Esophagus muscularis mucosa (tissue), 4 donors: ENCODE measurements at places on chromosomes 4 and X. TPM values are rescaled to one million over a fixed set of nuclear protein-coding genes. Genes with fewer than 3 reads are reported as not detected.

The UNC5C gene
- 1.8 TPM for total RNA-seq

The DOK7 gene
- total RNA-seq = 1.7 TPM

The LRIT3 gene
- 0.39 TPM for total RNA-seq

DNA sequence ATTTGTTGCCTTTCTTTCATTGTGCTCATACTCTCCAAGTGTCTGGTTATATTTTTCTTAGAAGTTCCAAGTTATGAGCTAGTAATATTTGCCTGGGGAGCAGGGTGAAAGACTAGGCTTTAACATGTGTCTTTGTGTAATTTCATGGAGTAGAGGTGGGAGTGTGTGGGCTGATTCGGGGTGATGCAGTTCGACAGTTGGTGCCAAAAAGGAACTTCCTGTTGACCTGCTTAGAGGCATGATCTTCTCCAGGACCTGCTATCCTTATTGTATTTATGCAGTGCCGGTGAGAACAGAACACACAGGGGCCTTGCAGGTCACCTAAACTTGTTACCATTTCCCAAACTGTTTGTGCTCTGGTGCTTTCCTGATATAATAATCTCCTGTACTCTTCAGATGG is 21.2 kb downstream of the USP53 start:
- peaks cover 41% of the 10 kb centered on the region for H3K36me3 ChIP-seq
- no peak for DNase-seq
- no peaks in the 10 kb centered on the region for H3K27me3 ChIP-seq
- peaks cover 39% of the 10 kb centered on the region for H3K4me1 ChIP-seq
- H3K27ac ChIP-seq = no peak overlapping the region

GRCh38 chrX:16826207-16826606 is 39.9 kb downstream of the TXLNG start:
- no peaks in the 10 kb centered on the region for H3K27me3 ChIP-seq
- DNase-seq = no peak
- no peak overlapping the region for H3K4me3 ChIP-seq
- H3K27ac ChIP-seq = peak overlapping the region; percentile 71

DNA sequence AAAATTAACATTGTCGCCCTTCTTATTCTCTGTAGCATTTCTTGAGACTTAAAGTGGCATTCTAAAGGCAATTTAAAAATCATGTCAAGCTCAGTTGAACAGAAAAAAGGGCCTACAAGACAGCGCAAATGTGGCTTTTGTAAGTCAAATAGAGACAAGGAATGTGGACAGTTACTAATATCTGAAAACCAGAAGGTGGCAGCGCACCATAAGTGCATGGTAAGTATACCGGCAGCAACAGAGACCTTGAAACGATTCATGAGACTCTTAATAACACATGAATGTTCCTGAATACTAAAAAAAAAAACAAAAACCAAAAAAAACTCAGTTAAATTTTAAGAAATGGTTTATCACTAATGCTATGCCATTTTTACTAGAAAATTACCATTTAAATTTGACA is 82.4 kb upstream of the HPRT1 start:
- H3K27ac ChIP-seq = no peak overlapping the region
- peaks cover 8% of the 10 kb centered on the region for H3K4me1 ChIP-seq
- no peak for DNase-seq
- H3K27me3 ChIP-seq = no peaks in the 10 kb centered on the region
- H3K4me3 ChIP-seq = no peak overlapping the region
- H3K36me3 ChIP-seq = peaks cover 14% of the 10 kb centered on the region

- peaks cover 9% of the 10 kb centered on the region for H3K4me1 ChIP-seq
- no peak for DNase-seq
- no peaks in the 10 kb centered on the region for H3K27me3 ChIP-seq
- no peaks in the 10 kb centered on the region for H3K36me3 ChIP-seq
- no peak overlapping the region for H3K4me3 ChIP-seq
- peak overlapping the region; percentile 26 for H3K27ac ChIP-seq
Measured at GRCh38 chr4:109184491-109184961, 117.9 kb downstream of the COL25A1 start.

DNA sequence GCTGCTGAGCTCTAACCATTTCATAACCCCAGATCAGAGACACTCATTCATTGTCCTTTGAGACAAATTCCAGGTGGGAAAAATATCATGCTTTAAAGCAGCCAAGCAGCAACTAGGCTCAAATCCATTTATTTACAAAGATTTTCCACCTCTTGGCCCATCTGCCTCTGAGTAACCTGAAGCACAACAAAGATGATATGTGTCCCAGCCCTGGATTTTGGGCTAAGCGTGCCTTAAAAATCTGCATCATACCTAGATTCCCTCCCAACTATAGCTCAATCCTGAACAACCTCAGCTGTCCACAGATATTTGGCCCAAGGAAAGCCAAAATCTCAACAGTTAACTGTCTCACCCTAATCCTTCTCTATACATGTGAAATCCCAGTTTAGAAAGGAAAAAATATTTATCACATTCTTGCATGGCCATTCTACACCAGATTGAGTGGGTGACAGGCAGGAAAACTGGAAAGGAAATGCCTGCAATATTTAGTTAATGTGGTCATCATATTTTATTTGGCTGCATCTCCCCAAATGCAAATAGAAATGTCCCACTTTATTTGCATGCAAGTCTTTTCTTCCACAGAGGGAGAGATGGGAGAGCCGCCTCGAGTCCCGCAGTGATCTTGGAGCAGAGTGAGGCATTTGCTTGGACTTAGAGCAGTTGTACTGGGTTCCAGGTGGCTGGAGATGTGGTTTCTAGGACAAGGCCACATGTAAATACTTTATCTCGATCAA is 146.4 kb upstream of the EOLA2 start:
- H3K27me3 ChIP-seq = no peaks in the 10 kb centered on the region
- no peak overlapping the region for H3K27ac ChIP-seq
- H3K4me1 ChIP-seq = no peaks in the 10 kb centered on the region
- H3K4me3 ChIP-seq = no peak overlapping the region
- DNase-seq = peak; percentile 62
- no peaks in the 10 kb centered on the region for H3K36me3 ChIP-seq

DNA sequence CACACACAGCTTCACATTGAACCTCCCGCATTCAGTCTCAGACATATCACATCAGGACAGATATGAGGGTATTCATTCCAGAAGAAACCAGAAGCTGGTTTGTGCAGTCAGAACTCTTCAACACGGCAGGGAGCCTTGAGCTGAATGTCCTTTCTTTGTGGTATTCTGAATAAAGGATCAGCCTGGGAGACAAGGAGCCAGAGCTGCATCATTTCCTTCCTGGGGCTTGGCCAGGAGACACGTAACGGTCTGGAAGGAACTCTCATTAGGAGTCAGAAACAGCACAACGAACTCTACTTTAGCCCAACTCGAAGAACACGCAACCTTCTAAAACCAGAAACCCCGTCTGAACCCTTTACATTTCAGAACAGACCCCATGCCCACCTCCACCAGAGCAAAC is 46.4 kb downstream of the KDR start:
- H3K4me1 ChIP-seq = peaks cover 11% of the 10 kb centered on the region
- DNase-seq = peak; percentile 92
- H3K4me3 ChIP-seq = no peak overlapping the region
- H3K27me3 ChIP-seq = no peaks in the 10 kb centered on the region
- peak overlapping the region; percentile 57 for H3K27ac ChIP-seq
- H3K36me3 ChIP-seq = peaks cover 50% of the 10 kb centered on the region

GRCh38 chrX:129831091-129831885 is 12.4 kb downstream of the ZDHHC9 start:
- H3K4me3 ChIP-seq = no peak overlapping the region
- no peaks in the 10 kb centered on the region for H3K27me3 ChIP-seq
- DNase-seq = no peak

- DNase-seq = no peak
- peaks cover 50% of the 10 kb centered on the region for H3K4me1 ChIP-seq
- peak overlapping the region; percentile 83 for H3K27ac ChIP-seq
- no peaks in the 10 kb centered on the region for H3K27me3 ChIP-seq
- peak overlapping the region; percentile 68 for H3K4me3 ChIP-seq
- H3K36me3 ChIP-seq = no peaks in the 10 kb centered on the region
Measured at GRCh38 chrX:68832101-68832416, 3.2 kb downstream of the EFNB1 start.

GRCh38 chr4:15656038-15656470 is 897 bp upstream of the FBXL5 start:
- peak overlapping the region; percentile 99 for H3K27ac ChIP-seq
- H3K4me3 ChIP-seq = peak overlapping the region; percentile 89

GRCh38 chr4:133148690-133149363 is at the start of gene PCDH10:
Gene PCDH10, plus strand, starts transcription at chr4:133149294. Its CDS starts 847 bp downstream, at chr4:133150141.
- peaks cover 6% of the 10 kb centered on the region for H3K27me3 ChIP-seq
- no peaks in the 10 kb centered on the region for H3K36me3 ChIP-seq
- peaks cover 73% of the 10 kb centered on the region for H3K4me1 ChIP-seq
- H3K4me3 ChIP-seq = peak within 1 kb of the TSS; percentile 62
- no peak within 1 kb of the TSS for H3K27ac ChIP-seq

GRCh38 chr4:100576570-100576969 is 58.7 kb upstream of the EMCN start:
- no peak overlapping the region for H3K27ac ChIP-seq
- H3K27me3 ChIP-seq = no peaks in the 10 kb centered on the region
- no peak for DNase-seq

DNA sequence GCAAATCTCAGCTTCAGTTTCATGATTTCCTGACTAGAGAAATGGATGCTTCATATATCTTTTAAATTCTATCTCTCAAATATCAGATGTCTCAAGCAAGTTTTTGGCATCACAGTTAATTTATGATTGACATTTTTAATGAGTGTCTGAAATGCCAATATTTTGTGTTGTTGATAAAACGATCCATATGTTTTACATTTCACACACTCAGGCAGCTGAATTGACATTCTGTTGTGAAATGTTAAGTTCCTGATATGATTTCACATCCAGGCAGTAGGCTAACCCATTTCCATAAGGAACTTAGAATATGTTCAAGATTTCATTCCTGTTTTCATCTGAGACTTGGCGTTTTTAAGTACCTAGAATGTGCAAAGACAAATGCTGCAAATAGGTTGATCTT is 650.6 kb downstream of the PCDH18 start:
- no peak overlapping the region for H3K27ac ChIP-seq
- H3K27me3 ChIP-seq = no peaks in the 10 kb centered on the region
- DNase-seq = no peak
- no peaks in the 10 kb centered on the region for H3K4me1 ChIP-seq

DNA sequence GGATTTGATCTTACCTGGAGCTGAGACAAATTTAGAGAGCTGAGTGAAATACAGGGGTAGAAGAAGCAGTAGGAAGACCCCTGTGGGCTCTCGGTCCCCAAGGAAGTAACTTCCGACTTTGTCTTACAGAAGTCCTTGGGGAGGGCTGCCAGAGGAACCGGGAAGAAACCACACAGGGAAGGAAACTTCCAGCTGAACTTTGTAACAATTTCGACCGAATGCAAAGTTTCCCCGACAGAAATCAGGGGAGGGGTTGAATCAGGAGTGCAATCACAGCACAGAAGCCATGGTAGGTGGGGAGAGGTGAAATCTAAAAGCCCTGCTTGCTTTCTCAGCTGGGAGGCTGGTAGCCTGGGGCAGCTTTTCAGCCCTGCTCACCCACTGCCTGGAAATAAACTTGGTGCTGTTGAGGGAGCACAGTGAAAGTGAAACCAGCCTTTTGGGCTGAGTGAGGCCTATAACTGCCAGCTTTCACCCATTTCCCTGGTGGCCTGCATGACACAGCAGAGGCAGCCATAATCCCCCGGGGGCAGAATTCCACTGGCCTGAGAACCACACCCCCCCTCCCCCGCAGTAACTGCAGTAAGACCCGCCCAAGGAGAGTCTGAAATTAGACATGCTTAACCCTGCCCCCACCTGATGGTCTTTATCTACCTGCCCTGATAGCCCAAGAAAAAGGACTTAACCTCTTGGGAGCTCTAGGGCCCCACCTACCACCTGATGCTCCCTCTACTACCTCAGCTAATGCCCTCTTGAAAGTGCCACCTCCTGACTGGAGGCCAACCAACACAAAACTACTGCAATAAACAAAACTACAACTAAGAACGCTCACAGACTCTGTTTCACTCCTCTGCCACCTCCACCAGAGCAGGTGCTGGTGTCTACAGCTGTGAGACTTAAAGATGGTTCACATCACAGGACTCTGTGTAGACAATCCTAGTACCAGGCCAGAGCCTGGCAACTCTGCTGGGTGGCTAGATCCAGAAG is 248.2 kb downstream of the PARM1 start:
- no peaks in the 10 kb centered on the region for H3K27me3 ChIP-seq
- no peaks in the 10 kb centered on the region for H3K36me3 ChIP-seq
- no peak for DNase-seq
- H3K4me3 ChIP-seq = peak overlapping the region; percentile 8
- no peaks in the 10 kb centered on the region for H3K4me1 ChIP-seq

- no peak for DNase-seq
- H3K36me3 ChIP-seq = no peaks in the 10 kb centered on the region
- H3K4me1 ChIP-seq = peaks cover 3% of the 10 kb centered on the region
Measured at GRCh38 chrX:13732246-13733067, 2.0 kb downstream of the TRAPPC2 start.

DNA sequence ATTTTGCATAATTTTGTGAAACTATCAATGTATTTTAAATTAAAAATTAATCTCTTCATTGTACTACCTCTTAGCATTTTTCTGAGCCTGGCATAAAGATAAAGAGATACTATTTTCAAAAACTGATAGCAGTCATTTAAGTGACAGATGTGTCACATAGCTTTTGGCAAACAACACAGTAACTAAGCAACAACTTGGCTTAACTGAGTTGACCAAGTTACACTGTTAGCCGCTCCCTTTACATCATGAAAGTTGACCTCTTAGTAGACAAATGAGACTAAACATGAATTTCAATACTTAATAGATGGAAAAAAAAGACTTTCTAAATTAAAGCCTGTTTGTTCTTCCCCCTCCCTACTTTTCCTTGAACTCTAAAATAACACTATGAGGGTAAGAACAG is 62.0 kb downstream of the ATP8A1 start:
- H3K27me3 ChIP-seq = no peaks in the 10 kb centered on the region
- no peaks in the 10 kb centered on the region for H3K36me3 ChIP-seq
- no peaks in the 10 kb centered on the region for H3K4me1 ChIP-seq
- DNase-seq = no peak

GRCh38 chr4:2469192-2469984 is 482 bp downstream of the RNF4 start:
- no peaks in the 10 kb centered on the region for H3K27me3 ChIP-seq
- H3K4me1 ChIP-seq = peaks cover 22% of the 10 kb centered on the region
- peak overlapping the region; percentile 90 for H3K4me3 ChIP-seq
- H3K36me3 ChIP-seq = peaks cover 28% of the 10 kb centered on the region
- H3K27ac ChIP-seq = peak overlapping the region; percentile 96

- H3K27me3 ChIP-seq = no peaks in the 10 kb centered on the region
- H3K4me3 ChIP-seq = no peak overlapping the region
- H3K27ac ChIP-seq = peak overlapping the region; percentile 62
- peaks cover 54% of the 10 kb centered on the region for H3K36me3 ChIP-seq
Measured at GRCh38 chr4:7867701-7868435, 71.8 kb downstream of the AFAP1 start.
